ENCODE measurements at places on chromosomes 2 and 18.
A peak's percentile ranks its signal among the peaks of the same experiment; 100 is the strongest.

GRCh38 chr2:10372203-10372861 is 69.6 kb downstream of the HPCAL1 start:
- DNase-seq: no peak

GRCh38 chr2:97654309-97654708 is 8.4 kb downstream of the COX5B start:
- DNase-seq: no peak

DNA sequence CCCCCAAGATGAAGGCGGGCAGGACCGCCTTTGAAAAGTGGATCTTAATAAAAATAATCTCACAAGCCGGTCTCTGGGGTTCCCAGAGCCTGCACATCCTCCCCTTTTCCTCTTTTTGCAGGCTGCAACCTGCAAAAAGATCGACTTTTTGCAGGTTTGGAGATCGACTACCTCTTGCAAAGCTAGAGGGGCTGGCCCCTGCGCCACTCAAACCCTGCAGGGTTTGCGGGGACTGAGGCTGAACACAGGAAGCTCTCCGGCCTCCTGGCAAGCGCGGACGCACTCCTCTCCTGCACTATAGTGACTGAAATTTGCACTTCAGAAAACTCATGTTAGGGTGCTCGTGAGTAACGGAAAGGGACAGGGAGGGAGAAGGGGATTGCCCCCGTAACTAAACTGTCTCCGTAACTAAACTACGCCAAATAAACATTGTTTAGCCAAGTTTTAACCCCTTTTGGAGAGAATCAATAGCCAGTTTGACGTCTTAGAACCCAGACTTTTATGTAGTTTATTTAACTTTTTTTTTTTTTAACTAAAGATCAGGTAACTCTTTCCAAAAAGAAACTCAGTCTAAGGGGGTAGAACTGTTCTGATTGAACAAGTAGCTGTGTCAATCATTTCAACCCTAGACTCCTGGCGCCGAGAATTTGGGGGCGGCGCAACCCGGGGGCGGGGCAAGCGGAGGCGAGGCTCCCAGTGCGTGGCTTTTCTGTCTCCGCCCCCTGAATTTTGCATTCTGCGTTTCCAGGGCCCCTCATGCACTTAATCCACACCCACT is 2.5 kb downstream of the IGFBP5 start:
- DNase-seq: peak; percentile 74

- DNase-seq: no peak
These were observed 85.1 kb downstream of the DTNA start for GRCh38 chr18:34795070-34795732.

- DNase-seq: peak; percentile 91
These were observed 100.5 kb upstream of the ITPRID2 start for GRCh38 chr2:181790716-181791649.

GRCh38 chr2:178191004-178191508 is 3.3 kb upstream of the OSBPL6 start:
- peak; percentile 53 for DNase-seq

DNA sequence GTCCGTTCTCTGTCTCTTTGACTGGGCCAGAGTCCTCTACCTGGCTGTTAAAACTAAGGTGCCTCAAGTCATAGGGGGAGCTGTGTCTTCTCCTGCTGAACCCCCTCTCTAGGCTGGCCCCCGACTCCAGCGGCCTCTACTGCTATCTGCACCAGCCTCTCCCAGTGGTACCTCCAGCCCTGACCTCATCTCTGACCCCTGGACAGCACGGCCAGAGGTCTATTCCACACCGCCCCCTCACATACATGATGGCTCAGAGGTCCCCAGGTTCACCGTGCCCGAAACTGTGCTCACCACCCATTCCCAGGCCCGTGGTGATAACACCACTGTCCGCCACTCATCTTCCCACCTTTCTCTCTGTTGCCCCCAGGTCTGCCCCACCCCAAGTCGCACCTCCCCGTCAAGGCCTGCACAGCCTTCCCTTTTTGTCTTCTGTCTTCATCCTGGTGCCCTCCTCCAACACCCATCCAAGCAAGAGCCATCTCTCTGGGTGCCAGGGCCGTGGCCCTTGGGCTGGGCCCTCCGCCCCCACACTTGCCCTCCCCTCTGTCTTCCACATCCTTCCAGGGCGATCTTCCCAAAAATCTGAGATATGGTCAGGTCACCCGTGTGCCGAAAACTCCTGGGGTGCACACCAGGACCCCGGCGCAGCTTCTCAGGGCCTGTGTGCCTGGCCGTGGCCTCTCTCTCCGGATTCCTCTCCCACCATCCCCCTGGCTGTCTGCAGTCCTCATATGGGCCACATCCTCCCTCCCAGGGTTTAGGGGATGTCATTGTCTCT is 134.4 kb upstream of the ID2 start:
- no peak for DNase-seq

- DNase-seq: no peak
These were observed 6.0 kb downstream of the ANKMY1 start for GRCh38 chr2:240551811-240552210.

- no peak for DNase-seq
These were observed 130.6 kb downstream of the TWIST2 start for GRCh38 chr2:238978497-238978896.

DNA sequence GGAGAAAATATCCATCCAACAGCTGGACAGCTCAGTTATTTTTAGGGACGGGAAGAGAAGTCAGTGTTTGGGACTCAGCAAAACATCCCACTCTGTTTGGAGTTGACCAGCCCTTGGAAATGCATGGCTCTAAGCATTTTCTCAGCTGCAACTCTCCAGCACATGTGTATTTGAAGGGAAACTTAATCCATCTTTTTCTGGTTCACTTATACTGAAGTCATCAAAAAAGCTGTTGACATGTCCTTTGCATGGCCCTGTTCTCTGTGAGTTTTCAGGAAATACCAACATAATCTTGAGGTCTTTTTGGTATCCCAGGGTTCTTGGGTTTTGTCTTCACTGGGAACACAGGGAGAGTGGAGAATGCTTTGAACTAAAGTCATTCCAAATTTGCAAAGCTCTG is 91.9 kb upstream of the CELF4 start:
- no peak for DNase-seq

DNA sequence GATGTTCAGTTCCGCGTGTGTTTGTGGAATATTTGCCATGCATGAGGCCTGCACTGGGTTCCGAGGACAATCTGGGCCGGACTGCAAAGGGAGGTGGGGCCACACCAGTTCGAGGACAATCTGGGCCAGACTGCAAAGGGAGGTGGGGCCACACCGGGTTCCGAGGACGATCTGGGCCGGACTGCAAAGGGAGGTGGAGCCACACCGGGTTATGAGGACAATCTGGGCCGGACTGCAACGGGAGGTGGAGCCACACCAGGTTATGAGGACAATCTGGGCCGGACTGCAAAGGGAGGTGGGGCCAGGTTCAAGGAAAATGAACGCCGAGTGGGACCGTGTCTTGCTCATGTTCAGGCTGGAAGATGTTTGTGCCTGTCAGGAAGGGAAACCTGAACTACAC is 97.8 kb upstream of the HDAC4 start:
- no peak for DNase-seq

GRCh38 chr18:62325806-62326645 is 916 bp downstream of the TNFRSF11A start:
- peak; percentile 50 for DNase-seq

DNA sequence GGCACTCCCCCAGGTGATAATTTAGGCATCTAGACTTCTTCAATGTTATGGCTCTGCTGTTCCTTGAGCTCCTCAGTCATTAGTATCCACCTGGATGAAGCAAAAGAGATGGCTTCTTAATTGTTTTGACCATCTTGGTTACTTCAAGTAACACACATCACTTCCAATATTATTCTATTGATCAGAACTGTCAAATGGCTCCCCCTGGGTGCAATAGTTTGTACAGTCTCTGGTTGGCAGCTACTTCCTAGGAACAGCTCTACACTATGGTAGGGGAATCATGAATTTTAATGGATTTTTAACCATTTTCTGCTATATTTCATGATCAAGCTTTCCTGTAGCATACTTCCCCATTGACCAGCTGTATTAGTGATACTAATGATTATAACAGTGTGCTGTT is 157.0 kb downstream of the NYAP2 start:
- no peak for DNase-seq

DNA sequence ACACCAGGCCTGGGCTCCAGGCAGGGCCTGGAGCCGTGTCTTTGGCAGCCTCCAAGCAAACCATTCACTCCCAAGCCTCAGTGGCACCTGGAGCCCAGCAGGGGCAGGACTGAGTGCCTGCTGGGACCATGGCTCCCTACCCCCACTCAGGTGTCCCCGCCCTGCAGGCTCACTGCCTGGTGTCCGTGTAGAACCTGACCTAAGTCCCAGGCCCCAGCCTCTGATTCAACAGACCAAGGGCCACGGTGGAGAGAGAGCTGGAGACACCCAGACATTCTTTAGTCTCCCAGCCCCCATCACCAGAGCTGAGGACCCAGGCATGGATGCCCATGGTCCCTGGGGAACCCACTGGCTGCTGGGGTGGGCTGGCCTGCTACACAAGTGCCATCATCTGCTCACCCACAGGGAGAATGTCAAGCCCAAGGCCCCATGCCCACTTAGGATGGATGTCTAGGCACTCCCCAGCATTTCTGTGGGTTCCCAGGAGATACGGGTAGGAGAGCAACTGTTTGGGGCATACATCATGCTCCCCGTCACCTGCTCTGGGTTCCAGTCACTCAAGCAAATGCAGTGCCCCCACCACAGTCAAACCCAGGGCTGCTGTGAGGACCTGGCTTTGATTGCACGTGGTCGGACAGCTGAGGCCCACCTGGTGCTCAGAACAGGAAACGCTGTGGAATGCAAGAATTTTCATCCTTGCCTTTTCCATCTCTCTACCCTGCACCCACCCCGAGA is 42.9 kb upstream of the ATG16L1 start:
- no peak for DNase-seq

GRCh38 chr2:111176388-111176787 is 55.7 kb downstream of the BCL2L11 start:
- DNase-seq: no peak

GRCh38 chr2:176461809-176462670 is 192.8 kb downstream of the MTX2 start:
- no peak for DNase-seq

- DNase-seq: no peak
These were observed 179.9 kb upstream of the NETO1 start for GRCh38 chr18:73047688-73048087.

- DNase-seq: no peak
These were observed 46.0 kb upstream of the STON1 start for GRCh38 chr2:48483916-48484315.

DNA sequence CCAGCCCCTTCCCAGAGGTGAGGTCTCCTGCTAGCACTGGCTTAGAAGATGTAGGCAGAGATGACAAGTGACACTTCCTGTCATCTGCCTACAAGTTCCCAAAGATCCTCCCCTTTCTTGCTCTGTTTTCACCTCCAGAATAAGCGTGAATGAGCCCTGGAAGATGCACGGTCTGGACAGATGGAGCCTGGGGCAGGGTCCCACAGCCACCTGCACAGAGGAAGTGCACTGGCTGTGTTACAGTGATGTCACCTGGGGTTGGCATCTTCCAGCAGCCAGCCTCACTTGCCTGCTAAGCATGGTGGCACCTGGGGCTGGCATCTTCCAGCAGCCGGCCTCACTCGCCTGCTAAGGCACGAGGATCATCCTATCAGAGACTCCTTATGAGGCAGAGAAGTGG is 32.3 kb downstream of the TMEM18 start:
- DNase-seq: no peak

DNA sequence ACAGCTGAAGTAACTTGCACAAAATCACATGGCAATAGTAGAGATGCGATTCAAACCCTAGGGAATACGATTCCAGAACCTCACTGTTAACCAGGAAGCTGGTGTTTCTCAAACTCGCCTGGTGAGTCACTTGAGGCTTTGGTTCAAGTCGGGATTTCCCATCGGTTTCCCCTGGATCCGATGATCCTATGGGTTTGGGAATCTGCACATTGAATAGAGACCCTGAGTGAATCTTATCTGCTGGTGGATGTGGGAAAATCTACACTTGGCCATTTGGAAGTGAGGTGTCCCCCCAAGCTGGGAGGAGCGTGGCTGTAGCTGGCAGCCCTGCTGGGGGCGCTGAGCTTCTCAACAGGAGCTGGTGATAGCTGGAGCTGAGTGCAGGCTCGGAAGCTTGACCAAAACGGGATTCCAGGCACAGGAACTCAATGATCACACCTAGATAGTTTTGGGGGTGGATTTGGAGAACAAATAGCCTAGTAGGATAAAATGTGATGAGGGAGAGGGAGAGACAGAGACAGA is 135.4 kb downstream of the PRKCE start:
- DNase-seq: no peak

DNA sequence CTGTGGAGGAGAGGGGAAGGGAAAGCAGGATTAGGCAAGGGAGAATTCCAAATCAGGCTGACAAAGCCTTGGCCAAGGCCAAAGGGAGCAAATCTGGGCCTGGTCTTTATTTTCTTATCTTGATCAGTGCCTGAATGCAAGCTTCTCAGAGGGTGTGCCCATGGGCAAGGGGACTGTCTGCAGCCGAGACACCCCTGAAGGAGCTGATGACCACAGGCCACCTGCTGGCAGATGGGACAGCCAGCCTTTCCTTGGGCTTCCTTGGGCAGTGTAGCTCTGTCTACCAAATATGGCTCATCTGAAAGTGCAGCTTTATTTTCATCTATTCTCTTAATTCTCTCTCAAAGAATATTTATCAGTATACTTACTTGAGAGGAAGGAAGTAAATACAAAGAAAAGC is 117.0 kb downstream of the PKP4 start:
- no peak for DNase-seq

DNA sequence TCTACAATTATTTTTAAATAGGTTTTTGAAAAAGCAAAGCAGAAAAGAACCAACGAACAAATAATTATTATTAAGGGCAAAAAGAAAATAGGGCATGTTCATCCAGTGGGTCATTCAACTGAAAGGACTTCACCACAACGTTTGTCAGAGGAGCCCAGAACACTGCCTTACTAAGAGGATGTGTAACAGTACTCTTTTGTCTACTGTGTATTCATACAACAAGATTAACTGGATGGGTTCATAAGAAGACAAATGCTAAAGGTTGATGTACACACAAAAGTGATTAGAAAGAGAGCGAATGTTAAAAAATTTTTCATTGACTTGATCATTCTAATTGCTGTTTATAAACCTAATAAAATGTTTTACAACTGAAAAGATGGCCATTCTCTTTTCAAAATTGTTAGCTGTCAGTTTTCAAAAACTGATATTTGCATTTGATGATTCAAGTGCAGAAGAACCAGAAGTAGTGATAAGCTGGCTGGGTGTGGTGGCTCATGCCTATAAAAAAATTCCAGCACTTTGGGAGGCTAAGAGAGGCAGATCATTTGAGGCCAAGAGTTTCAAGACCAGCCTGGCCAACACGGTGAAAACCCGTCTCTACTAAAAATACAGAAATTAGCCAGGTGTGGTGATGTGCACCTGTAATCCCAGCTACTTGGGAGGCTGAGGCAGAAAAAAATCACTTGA is 33.1 kb downstream of the MGAT4A start:
- no peak for DNase-seq

DNA sequence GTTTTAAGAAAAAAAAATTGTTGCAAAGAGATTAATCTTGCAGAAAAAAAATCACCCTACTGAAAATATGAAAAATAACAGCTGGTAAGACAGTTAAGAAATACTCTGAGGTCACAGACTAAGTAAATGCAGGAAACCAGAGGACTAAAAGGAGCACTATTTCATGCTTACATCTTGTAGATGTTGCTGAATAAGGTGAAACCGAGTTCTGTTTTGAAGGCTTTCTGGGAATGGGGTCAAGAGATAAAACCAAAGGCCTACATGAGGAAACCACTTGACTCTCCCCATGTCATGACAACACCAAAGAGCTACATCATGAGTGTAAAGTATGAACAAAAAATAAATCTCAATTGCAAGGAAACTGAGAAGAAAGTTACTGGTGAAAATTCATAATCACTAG is 197.6 kb downstream of the LRP1B start:
- no peak for DNase-seq
